ENCODE measurements at places on chromosomes 1 and 21.
A peak's percentile ranks its signal among the peaks of the same experiment; 100 is the strongest.

DNA sequence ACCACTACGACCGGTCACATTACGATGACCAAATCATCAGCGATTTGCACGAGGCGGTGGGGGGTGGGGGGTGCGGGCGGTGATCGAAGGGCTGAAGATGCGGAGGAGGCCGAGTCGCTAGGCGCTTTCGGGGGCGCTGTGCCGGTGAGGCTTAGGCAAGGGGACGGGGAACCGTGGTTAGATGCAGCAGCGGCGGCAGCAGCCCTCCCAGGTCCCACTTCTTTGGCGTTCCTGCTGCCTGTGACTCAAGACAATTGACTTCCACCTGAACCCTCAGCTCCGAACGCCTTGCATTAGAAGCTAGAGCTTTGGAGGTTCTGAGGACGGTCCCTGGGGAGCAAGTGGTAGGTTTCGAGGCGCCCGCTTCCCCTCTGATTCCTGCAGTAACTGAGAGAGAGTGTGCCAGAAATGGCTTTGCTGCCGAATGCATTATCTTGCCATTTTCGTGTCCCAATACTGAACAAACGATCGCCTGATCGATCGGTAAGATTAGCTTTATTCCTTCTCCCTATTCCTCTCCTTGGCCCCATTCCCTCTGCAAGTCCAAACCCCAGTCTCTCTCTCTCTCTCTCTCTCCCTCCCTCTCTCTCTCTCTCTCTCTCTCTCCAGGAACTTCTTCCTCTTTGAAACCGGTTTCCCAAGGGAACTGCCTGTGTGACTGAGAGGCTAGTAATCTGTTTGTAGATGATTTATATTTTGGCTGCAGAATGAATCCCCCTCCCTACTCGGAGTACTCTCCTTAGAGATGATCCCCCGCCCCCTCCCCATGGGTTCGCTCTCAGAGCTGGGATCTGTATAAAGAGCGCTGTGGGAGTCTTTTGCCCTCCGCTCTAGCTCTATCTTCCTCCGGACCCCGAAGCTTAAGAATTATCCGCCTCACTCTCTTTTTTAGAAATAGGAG lies 735 bp upstream of the BRINP3 start:
- DNase-seq, result peak; percentile 33

DNA sequence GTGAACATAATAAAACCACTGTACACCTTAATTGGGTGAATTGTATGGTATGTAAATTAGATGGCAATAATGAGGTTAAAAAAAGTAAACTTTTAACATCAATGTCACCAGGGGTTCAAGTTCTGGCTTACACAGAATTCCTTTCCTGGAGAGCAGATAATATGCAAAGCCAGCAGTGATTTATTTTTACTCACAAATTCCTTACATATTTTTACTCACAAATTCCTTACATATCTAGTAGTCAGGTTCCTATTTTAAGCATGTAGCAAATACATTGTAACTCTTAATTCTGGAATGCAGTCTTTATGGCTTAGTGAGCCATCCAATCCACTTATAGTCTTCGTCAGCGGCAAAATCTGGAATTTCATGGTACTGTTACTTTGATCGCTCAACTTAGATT lies 1.3 kb upstream of the UBE4B start:
- DNase-seq, result no peak

- no peak for DNase-seq
Measured at GRCh38 chr1:72516826-72517225, 234.5 kb upstream of the NEGR1 start.

GRCh38 chr1:241899210-241899609 lies 51.2 kb downstream of the EXO1 start:
- no peak for DNase-seq

- DNase-seq, result peak; percentile 79
Measured at GRCh38 chr1:21647431-21648351, 21.5 kb downstream of the RAP1GAP start.

GRCh38 chr1:212601524-212601923 lies 7.0 kb upstream of the ATF3 start:
- no peak for DNase-seq

- peak; percentile 26 for DNase-seq
Measured at GRCh38 chr21:27802816-27803475, 836.1 kb upstream of the ADAMTS5 start.

DNA sequence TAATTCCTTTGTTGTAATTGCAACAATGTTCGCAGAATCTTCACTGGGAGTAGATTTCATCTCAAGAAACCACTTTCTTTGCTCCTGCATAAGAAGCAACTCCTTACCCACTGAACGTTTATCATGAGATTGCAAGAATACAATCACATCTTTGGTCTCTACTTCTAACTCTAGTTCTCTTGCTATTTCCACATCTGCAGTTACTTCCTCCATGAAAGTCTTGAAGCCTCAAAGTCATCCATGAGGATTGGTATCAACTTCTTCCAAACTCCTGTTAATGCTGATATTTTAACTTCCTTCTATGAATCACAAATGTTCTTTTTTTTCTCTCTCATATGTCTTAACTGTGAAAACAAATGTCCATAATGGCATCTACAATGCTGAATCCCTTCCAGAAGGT lies 118.6 kb upstream of the RAB4A start:
- DNase-seq, result no peak

DNA sequence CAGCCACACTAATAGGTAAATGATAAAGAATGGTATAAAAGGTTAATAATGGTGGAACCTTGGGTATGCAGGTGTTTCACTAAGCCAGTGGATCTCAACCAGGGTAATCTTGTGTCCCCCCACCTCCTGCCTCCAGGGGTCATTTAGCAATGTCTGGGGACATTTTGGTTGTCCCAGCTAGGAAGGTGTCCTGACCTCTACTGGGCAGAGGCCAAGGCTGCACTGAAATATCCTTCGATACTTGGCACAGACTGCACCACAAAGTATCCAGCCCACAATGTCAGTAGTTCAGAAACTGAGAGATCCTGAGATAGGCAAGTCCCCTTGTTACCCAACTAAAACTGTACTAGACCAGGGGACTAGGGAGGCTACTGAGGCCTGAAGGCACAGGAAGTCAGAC lies 113.6 kb upstream of the TIAM1 start:
- DNase-seq, result no peak

DNA sequence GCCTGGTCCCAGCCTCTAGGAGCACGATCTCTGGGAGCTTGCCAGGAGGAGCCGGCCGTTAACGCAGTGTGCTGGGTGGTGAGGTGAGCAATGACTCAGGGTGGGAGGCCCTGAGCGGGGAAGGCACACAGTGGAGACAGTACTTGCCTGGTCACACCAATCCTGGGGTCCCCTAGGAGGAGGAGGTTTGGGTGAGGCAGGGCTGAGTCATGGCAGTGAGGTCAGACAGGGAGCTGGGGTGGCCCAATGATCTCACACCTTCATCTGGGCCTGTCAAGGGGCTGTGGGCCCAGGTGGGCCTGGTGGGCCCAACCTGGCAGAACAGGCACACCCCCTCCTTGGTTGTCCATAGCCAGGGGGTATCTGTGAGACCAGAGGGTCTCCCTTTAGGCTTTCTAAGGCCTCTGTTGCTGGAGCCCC lies 8.6 kb upstream of the EDN2 start:
- no peak for DNase-seq

GRCh38 chr1:237227476-237227875 lies 185.5 kb downstream of the RYR2 start:
- no peak for DNase-seq

- no peak for DNase-seq
Measured at GRCh38 chr1:206555473-206555935, 48.2 kb downstream of the RASSF5 start.

DNA sequence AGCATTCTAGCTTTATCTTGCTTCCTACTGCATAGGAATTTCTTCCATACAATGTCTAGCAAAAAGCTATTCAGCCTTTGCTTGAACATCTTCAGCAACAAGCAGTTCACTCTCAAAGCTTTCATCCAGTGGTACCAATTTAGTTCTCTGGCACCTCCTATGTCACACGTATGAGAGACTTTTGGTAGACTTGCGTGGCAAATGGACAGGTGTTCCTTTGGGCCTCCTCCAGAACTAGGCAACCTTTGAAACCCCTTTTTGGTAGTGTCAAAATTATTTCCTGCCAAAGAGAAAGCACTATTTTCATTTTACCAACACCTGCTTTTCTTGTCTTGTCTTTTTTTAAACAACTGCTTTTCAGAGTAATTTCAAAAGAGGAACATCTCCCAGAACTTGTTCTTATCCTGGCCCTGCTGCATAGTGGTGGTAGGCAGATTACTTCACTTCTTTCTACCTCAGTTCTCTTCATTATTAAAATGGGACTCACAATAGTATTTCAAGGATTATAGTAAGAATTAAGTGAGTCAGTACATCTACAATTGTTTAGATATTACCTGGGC lies 122.4 kb downstream of the MAST2 start:
- DNase-seq, result no peak

DNA sequence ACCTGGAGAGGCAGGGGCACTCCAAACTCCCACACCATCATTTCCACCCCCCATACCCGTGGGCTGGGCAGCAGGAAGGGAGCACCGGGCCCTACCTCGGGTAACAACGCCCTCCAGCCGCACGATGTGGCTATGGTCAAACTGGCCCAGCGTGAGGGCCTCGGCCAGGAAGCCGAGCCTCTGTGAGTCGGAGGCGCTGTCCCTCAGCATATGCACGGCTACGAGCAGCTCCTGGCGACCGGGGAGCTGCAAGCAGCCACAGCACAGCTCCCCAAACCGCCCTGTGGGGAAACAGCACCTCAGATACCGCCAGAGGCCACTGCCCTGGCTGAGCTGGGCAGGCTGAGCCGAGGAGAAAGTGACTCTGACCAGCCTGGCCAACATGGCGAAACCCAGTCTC lies 29.2 kb downstream of the CDCA8 start:
- DNase-seq, result no peak

GRCh38 chr1:158059984-158060383 lies 66.5 kb downstream of the KIRREL1 start:
- DNase-seq, result no peak

DNA sequence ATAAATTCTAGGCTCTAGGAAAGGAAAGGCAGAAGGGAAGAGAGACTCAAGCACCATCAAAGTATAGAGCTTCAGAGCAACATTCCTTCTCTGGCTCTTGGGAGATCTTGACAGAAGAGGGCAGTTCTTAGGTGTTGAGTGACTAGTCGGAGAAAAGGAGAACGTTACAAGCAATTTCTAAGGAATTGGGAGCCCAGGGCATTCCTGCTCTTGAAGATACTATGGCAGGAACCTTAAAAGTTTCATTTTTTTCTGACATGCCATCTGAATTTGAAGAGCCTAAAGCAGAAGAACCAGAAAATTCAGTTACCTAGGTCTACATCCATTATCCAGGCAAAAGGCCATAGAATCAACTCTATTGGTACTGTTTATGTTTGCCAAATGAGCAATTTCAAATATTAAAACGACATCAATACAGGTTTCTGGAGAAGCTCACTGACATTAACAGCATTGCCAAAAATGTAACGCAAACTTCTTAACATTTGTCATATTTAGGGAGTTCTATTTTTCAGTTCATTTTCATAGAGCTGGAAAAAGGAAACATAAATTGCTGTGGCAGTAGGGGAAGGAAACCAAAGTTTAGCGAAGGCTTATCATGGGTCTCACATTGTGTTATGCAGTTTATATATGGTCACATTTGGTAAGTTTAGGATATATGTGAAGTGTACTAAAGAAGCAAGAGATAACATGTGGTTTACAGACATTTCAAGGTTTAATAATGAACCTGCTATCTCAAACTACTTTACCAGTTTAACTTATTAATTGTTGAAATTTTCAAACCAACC lies 210.1 kb upstream of the NRIP1 start:
- DNase-seq, result no peak

DNA sequence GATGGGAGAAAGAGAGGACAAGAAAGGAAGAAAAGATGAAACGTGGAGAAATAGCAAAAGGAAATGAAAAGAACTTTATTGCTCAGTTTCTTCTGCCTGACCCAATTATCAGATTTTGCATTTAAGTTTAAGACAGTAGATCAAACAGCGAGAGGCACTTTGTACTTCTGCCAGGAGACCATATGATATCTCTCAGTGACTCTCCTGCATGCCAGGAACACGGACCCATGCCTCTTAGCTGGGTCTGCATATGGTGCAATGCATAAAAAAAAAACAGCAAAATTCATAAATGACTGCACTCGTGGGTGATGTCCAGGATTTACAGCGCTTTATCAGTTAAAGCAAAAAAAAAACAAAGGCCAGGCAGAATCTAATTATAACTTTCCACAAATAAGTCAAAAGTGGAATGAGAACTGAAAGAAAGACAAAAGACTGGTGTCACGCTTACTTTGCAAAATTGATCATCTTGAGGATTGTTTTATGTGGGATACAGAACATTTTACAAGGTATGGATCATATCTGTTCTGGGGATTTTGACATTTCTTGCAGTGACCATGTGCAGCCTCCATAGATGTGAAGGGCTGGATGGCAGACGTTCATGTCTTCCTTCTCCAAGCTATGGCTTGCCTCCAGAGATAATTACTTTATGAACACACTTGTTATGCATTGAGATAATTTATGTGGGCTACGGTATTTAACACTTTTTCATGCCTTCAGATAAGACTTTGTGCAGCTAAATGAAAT lies 79.5 kb downstream of the RUNX1 start:
- no peak for DNase-seq

- DNase-seq, result no peak
Measured at GRCh38 chr1:115847787-115848186, 6.9 kb upstream of the NHLH2 start.

- no peak for DNase-seq
Measured at GRCh38 chr1:115325874-115326273, 12.2 kb downstream of the NGF start.

DNA sequence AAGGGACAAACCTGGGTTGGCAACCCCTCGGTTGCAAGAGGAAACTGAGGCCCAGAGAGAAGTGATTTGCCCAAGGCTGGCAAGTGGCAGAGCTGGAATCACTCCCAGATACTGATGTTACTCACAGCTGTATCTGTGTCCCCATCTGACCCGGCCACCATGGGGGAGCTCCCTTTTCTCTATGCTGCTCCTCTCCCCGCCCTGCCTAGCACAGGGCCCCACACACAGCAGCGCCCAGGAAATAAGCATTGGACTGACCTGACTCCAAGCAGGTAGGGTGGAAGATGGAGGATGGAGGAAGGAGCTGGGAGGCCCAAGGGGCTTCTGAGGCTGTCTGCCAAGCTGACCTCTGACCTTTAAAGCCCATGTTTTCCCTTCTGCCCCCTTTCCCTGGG lies 3.0 kb upstream of the FBLIM1 start:
- DNase-seq, result no peak

GRCh38 chr21:44450999-44451398 lies 4.3 kb upstream of the LRRC3 start:
- no peak for DNase-seq

DNA sequence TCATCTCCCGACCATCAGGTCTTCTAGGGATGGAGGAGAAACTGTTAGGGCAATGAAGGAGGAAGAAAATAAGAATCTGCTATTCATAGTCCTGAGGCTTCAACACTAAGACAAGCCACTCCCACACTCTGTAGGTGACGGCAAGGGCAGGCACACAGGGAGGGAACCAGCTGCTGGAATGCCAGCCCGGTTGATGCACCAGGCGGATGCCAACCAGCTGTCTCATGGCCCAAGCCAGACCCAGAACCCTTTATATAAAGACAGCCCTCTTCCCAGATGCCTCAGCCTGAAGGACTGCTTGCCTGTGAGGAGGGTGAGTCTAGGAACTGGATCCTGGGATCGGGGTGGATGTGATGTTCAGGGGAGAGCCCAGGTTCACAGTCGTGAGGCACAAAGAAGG lies at the start of gene KPRP:
Gene KPRP, plus strand, starts transcription at position 279 of the 400 bp plus-strand sequence. CDS start 1,564 bp downstream, outside the sequence.
- no peak for DNase-seq
